ENCODE measurements at places on chromosomes 12 and 14. TPM values are rescaled to one million over a fixed set of nuclear protein-coding genes. Genes with fewer than 3 reads are reported as not detected.

The BCL2L14 gene
- total RNA-seq: not detected

The B4GALNT3 gene
- total RNA-seq: 34.1 TPM

The POTEG gene
- total RNA-seq: not detected

GRCh38 chr12:105083551-105084105 lies 630 bp downstream of the ALDH1L2 start:
- peak; percentile 28 for DNase-seq
